ENCODE measurements at places on chromosomes 11 and 22.

- DNase-seq = no peak
Observed at GRCh38 chr11:125141686-125142535, 22.6 kb upstream of the PKNOX2 start.

DNA sequence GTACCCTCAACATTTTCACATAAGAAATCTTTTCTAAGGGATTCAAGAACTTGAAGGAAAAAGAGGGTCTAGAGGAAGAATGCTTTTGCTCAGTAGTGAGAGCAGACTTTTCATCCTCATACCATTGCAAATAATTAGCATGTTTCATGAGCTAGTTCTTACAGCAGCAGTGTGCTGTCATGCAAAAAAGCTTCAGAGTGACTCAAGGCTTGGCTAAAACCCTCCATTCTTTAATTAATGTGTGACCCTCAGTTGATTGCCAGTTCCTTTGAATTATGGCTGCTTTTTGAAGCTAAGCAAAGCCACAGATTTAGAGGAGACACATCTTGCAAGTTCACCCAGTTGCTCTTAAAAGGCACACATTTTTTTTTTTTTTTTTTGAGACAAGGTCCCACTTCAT, 36.6 kb upstream of the PCF11 start:
- DNase-seq = no peak

DNA sequence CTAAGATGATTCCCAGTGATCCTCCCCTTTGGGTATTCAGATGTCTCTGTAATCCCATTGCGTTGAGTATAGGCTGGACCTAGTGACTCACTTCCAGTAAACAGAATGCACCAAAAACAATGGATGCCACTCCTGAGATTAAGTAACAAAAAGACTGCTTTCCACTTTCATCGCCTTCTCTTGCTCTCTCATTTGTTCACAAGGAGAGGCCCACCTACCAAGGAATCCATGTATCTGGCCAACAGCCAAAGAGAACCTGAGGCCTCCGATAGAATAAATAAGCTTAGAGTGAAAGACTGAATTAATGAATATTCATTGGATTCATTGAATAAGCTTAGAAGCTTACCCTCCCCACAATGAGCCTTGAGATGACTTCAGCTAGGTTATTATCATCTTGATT, 454.6 kb downstream of the KCNA4 start:
- no peak for DNase-seq

DNA sequence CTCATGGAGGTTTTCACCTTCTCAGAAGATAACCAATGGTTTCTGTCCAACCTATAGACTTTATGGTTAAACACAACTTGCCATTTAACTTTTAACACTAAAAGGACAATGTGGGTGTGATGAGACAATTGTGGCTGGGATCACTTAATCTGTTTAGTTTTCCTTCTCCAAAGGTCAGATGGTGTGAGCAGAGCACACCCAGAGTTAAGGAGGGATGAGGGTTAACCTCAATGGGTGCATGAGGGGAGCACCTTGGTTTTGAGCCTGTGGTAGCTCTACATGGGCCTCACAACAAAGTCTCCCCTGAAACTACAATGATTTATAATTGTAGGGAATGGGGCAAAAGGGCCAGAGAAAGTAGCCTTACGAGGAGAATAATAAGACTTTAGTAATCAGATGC, 28.9 kb upstream of the CHRM4 start:
- no peak for DNase-seq

GRCh38 chr22:46732513-46732912, 5.5 kb downstream of the CERK start:
- no peak for DNase-seq

DNA sequence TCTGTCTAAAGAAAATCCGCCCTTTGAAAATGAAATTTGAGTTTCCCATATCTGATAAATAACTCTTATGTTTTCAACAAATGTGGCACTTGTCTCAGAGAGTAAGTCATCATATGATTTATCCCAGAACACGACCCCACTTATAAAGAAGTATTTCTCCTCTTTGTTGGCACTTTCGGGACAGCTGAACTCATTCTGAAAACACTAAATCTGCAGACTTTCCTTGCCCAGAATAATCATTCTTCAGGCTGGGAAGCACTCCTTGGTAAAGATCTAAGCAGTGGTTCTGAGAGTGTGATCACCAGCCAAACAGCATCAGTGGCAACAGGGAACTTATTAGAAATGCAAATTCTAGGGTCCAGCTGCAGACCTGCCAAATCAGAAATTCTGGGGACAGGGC, 532.2 kb upstream of the API5 start:
- DNase-seq = no peak

DNA sequence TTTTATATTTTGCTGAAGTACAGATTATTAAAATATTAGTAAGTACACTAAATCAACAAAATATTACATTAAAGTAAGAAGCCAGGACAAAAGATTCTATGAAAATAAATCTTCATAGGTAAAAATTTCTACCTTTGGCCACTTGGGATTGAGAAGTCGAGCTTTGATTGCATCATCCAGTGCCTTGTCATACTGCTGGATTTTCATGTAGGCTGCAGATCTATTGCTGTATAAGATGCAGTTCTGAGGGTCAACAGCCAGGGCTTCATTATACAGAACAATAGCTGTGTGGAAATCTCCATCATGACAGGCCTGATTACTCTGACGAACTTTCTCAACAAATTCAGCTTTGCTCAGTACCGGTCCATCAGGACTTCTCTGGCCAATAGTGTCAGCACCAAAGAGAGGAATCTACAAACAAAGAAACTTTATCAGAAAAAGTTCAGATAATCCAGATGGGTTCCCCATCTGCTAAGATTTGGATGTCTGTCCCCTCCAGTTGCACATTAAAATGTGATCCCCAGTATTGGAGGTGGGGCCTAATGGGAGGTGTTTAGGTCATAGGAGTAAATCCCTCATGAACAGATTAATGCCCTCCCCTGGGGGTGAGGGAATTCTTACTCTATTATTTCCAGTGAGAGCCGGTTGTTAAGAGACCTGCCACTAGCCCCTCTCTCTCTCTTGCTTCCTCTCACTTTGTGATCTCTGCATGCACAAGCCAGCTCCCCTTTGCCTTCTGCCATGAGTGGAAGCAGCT, 50.0 kb downstream of the TTC28 start:
- no peak for DNase-seq

- DNase-seq = no peak
Observed at GRCh38 chr11:23543651-23544222, 683.5 kb upstream of the CCDC179 start.

DNA sequence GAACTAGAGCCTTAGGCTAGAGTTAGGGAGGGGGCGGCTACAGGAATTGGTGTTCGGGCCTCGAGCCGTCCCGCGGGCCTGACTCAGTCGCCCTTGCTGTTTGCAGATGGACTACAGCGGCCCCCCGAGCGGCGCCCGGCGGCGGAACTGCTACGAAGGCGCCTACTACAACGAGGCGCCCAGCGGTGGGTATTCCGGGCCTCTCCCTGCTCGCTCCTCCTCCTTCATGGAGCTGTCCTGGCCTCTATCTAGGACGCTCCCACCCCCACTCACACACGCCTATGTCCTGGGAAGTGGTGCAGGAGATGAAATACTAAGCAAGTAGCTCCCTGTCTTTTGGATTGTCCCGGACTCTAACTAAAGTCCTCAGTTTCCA, 1.4 kb downstream of the MYOD1 start:
- no peak for DNase-seq

- peak; percentile 27 for DNase-seq
Observed at GRCh38 chr11:69825037-69825834, 6.0 kb upstream of the FGF3 start.

- DNase-seq = no peak
Observed at GRCh38 chr11:68579455-68579854, 104.9 kb upstream of the GAL start.

- DNase-seq = peak; percentile 37
Observed at GRCh38 chr11:71977743-71978418, 20.8 kb upstream of the IL18BP start.

DNA sequence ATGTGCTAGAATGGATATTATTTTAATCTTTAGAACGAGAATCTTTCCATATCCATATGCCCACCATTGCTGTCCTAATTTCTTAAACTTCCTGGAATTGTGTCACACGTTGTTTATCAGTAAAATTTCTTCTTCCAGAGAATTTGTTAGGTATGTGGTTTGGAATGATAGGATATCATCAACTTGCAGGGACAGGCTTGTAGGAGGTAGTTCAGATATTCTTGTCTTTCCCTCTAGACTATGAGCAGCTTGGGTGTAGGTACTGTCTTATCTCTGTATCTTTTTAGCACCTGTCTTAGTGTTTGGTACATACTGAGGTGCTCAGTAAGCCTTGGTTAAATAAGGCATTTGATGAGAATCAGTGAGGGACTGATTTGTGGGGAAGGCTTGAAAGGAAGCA, 3.4 kb downstream of the CTNND1 start:
- DNase-seq = no peak

DNA sequence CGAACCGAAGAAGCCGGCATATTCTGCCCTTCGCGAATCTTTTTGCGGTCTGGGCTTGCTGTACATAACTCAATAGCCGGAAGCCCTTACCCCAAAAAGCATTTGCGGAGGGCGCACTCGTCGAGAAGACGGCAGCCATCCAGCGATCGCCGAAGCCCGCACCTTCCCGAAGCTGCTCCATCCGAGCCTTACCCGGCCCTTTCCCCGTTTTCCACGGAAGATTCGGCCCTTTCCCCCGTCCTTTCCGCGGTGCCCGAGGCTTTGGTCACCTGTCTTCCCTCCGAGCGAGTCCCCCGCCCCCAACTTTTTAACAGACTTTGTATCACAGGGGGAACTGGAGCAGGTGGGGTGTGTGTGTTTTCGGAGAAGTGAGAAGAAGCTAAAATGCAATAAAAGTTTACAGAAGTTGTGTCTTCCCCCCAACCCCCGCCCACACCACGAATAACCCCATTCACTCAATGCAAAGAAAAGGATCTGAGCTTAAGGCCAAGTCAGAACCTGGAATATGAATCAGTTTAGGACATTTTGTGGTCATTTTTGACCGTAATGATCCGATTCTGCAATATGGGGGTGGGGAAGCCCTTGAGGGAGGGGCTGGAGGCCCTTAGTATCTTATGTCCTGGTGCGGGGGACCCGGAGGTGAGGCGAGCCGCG, 99.0 kb upstream of the HSD17B12 start:
- no peak for DNase-seq

DNA sequence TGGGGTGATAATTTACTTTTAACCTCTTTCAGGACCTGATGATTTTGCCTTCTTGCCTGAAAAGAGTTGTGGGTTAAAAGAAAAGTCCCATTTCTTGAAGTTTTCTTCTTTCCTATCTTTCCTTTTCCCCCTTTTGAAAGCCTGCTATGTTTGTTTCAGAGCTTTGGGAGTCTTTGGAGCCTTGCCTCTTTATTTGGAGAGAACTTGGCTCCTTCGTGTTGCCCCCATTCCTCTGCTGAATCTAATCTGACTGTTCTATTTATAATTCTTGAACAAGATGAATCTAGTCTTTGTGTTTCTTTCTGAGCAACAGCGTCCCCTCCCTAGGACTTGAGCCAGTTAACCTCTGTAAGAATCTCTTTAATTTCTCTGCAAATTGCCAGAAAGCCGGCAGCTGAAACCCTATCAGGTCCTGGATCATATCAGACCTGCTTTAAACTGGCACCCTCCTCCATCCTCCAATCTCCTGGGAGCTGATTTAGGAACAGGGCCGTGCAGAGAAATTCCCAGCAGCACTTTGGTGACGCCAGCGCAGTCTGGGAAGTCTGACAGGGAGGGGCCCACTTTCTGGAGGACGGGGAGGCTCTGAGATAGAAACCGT, 289.1 kb upstream of the SORL1-AS1 start:
- DNase-seq = no peak

DNA sequence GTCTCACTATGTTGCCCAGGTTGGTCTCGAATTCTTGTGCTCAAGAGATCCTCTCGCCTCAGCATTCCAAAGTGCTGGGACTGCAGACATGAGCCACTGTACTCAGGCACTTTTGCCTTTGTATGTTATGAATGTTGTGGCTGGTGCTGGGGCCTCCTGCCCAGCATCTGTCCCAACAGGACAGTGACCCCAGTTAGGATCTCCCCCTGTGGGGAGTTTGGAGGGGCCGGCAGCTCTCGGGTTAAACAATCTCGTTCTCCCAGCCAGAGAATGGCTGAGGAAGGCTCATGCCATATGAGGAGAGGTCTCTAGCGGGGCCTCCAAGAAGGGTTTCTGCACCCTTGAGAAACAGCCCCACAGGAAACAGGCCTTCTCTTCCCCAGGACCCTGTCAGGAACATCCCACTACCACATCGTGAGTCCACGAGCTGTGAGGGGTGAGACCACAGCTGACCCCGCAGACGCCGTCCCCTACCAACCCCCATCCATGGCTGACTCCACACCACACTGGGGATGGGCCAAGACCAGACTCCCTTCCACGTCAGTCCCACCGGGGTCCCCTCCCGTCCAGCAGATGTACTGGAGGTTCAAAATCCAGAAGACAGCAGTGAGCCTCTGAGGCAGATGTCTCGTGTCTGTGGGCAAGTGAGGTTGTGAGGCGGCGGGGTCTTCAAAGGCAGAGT, 54.1 kb downstream of the SHANK2 start:
- DNase-seq = no peak

GRCh38 chr11:11351042-11351586, 1.9 kb downstream of the CSNK2A3 start:
- DNase-seq = no peak

DNA sequence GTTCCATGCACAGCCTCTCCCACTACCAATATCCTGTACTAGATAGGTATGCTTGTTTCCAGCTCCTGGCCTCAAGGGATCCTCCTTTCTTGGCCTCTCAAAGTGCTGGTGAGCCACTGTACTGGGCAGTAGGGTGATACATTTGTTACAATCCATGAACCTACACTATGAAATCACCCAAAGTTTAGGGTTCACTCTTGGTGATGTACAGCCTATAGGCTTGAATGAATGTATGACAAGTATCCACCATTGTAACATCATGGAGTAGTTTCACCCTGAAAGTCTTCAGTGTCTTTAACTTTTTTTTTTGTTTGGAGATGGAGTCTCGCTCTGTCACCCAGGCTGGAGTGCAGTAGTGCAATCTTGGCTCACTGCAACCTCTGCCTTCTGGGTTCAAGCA, 31.8 kb downstream of the TRIOBP start:
- no peak for DNase-seq

- DNase-seq = no peak
Observed at GRCh38 chr22:20243176-20243536, 25.0 kb downstream of the RTN4R start.

DNA sequence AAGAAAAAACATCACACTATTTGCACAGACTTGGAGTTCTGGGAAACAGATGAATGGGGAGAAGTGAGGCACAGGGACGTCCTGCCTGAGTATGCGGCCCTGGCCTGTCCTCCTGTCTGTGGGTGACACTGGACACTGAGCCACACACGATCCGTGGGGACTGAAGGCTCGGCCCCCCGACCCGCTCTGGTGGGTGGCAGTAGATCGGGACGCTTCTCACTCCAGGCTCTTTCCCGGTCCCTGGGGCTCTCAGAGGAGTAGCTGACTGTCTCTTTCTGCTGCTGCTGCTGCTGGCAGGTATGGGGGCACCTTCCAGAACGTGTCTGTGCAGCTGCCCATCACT, 27.7 kb downstream of the MUC6 start:
- DNase-seq = no peak

- DNase-seq = no peak
Observed at GRCh38 chr11:70103256-70103975, 25.3 kb downstream of the ANO1 start.

GRCh38 chr11:122931510-122931909, 49.0 kb downstream of the JHY start:
- no peak for DNase-seq
